ENCODE measurements at places on chromosomes 16 and 17.
A peak's percentile ranks its signal among the peaks of the same experiment; 100 is the strongest.

- no peak for DNase-seq
Measured at GRCh38 chr17:19946921-19947320, 30.7 kb downstream of the AKAP10 start.

DNA sequence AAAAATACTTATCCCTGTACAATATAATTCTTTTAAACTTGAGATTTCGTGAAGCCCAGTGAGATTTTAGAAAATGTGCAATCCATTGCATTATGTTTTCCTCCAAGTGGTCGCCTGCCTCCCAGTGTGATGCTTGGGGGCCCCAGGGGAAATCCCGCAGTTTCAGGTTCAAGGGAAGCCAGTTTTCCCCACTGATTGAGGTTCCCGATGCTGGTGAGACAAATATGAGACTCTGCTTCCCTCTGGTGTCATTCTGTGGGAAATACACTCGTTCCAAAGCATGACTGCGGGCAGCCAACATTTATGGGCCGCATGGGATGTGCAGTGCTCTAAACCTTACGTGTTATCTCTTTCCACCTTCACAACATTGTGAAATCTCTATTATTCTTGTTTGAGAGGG, 200.8 kb downstream of the PRKCB start:
- DNase-seq = peak; percentile 23

GRCh38 chr16:82160226-82160625, 9.8 kb downstream of the MPHOSPH6 start:
- DNase-seq = no peak

DNA sequence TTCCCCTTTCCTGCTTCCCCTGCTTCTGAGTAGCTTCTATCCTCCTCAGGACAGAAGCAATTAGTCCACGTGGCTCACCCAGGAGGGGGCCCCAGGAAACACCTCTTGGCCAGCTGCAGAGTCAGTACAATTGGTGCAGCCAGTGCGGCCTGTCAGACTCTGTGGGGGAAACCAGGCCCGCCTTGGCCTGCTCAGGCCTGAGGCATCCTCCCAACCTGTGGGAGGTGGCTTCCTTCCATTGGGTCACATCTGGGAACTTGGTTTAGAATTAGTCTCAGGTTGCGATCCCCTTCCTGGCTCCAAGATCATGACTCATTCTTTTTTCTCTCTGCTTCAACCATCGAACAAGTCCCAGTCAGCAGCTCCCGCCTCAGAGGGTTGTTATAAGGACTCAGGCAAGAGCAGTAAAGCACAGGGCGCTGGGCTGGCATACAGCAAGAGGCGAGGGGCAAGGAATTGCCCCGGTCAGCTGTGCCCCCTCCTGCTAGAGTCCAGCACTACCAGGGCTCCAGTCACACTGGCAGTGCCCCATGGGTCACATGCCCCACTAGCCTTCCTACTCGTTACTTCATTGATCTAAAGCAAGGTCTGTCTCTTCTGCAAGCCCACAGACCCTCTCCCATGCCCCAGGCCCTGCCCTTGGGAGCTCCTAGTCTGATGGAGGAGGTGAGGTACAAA, 8.1 kb upstream of the EPX start:
- DNase-seq = no peak

- DNase-seq = no peak
Measured at GRCh38 chr17:17896746-17897145, 60.0 kb upstream of the SREBF1 start.

All from NCI-H2107 (cell line).